ENCODE measurements at places on chromosomes 7 and 10.

DNA sequence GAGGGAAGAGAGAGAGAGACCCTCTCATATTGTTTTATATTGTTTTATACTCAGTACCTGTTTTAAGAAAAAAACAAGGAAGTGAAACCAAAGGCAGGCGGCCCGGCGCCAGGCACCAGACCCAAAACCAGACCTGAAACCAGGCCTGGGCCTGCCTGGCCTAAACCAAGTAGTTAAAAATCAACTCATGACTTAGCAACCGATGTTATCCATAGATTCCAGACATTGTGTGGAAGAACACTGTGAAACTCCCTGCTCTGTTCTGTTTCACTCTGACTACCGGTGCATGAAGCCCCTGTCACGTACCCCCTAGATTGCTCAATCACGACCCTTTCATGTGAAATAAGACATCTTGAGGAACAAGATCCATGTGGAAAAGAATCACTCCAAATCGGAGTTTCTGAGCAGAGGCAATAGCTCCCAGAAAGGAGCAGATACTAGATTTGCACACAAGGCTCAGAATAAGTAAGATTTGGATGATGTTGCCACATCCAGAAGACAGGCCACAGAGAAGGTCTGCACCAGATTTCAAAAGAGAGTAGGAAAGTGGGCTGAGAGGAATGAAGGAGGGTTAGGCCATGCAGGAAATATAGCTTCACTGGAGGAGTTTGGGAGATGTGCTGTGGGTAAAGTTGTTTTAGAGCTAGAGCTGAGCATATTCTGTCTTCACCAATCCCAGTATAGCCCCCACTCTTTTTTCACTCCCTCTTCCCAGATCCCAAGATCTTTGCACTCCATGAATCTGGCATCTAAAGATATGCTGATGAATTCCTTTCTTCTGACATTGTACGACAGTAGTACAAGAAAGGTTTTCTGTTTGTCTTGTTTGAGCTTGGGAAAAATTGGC, 8.8 kb upstream of the ZNF248 start:
- no peak for DNase-seq

DNA sequence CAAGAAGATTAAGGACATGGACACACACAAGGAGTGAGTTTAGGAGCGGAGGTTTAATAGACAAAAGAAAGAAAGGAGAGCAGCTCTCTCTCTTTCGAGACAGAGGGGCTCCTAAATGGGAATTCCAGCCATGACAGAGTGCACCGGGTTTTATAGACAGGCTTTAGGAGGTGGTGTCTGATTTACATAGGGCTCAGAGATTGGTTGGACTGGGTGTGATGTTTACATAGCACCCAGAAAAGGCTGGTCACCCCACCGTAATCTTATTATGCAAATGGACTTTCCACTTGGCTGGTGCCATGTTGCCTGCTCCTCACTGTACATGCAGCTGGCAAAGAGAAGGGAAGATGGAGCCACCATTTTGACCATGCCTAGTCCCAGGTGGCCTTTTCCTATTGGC, 28.4 kb upstream of the MRC1 start:
- no peak for DNase-seq

- DNase-seq: no peak
Measured at GRCh38 chr7:36775676-36776075, 51.4 kb upstream of the AOAH start.

DNA sequence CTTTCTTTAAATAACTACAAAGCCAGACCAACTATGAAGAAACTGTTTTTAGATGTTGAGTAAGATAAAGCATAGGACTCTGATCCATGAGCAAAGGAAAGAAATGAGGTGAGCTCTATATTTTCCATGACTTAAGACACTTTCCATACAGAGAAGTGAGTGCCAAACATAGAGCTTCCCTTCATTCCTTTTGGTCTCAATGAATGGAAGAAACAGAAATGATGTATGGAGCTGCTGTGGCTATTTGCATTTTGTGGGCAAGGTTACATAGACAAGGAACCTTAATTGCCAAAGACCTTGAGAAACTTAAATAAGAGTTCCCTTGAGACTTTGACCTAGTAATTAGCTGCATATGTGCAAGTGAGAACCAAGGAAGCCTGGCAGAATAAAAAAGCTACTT, 1152.2 kb downstream of the XPNPEP1 start:
- DNase-seq: no peak

DNA sequence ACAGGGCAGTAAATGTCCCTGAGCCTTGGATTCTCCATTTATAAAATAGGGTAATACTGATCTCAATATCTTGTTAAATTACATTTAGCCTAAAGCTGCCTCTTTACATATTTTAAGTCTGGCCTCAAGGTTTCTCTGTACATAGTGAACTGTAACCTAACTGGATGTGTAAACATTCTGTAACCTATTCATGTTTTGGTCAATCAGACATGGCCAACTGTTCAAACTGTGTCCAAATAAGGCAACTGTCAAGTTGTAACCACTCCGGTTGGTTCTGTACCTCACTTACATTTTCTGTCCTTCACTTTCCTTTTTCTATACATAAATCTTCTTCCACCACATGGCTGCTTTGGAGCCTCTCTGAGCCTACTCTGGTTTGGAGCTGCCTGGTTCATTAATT, 107.1 kb upstream of the ITGB1 start:
- DNase-seq: peak; percentile 39

DNA sequence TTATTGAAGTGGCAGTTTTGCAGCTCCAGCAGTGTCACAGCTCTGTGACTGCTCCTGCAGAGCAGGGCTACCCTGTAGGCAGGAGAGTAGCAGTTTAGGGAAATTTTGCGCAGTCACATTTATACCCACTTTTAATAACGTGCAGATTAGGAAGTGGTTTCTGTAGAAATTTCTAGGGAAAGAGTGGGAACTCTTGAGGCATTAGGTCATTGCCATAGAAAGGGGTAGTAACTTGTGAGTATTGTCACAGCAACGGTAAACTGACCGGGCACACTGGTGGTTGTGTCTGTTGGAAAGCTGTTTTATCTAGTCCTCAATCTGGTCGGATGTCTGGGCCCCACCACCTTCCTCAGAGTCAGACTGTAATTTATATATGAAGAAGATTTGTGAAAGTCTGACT, 51.9 kb downstream of the CDC14C start:
- DNase-seq: no peak

- no peak for DNase-seq
Measured at GRCh38 chr7:7318601-7319000, 136.3 kb downstream of the C1GALT1 start.

DNA sequence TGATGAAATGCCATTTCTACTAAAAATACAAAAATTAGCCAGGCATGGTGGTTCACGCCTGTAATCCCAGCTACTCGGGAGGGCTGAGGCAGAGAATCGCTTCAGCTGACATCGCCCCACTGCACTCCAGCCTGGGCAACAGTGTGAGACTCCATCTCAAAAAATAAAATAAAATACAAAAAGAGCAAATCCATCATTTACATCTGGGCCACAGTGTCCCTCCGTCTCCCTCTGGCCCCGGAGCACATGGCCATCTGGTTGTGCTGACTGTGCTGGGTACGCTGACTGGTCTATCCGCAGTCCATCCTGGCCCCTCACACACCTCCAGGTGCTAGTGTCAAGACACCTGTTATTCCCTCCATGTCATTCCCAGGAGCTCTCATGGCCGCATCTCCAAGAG, 42.1 kb downstream of the KCNH2 start:
- DNase-seq: no peak

DNA sequence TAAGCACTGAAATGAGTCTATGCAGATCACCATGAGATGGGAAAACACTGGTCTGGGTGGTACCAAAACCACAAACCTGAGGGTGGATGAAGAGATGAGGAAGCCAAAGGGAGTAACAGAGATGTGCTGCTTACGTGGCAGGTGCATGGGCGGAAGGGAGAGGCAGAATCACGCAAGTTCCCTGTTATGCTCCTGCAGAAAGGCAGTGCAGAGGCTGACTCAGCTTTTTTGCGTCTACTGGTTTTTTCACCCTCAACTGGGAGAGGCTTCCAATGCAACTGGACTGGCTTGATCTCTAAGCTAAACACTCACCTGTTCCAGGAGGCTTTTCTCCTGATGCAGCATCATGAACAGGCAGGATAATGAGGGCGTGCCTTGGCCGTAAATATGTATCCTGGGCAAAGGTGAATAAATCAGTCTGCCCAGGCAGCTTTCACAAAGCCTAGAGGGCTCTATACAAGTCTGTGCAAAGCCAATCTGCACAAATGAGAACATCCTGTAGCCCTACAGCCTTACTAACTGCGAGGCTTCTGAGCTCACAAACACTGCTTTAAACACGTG, 95.4 kb upstream of the AFAP1L2 start:
- no peak for DNase-seq

GRCh38 chr7:91292506-91292905, 28.3 kb downstream of the FZD1 start:
- peak; percentile 58 for DNase-seq

GRCh38 chr7:114128880-114129279, 210.1 kb upstream of the PPP1R3A start:
- DNase-seq: no peak

GRCh38 chr7:69434398-69434815, 163.9 kb upstream of the AUTS2 start:
- no peak for DNase-seq

DNA sequence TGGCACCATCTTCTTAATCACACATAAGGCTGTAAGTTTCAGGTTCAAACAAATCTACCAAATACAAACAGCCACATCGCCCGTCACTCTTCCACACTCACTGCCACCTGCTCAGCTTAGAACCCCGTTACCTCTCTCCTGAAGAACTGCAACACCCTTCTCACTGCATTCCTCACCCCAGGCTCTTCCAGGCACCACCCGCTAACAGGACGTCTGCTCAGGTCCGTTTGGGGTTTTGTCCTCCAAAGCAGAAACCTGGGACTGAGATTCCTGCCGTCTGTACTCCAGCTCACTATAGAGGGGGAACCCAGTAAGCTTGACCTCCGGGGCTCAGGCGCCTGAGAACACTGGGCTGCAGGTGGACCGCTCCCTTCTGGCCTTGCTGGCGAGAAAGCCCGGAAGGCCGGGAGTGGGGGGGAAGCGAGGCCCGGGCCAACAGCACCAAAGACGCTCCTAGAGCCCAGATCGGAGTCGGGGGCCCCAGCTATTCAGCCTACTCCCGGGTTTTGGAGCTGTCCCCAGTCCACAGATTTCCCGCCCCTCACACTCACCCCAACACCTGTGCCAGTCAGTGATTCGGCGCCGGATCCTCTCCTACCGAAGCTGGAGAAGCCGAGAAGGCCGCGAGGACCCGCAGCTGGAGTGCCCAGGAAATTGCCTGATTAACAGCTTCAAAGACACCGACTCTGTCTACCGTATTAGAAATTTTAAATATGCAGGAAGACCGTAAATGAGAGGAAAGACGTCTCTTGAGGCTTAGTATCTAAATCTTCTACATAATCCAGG, at the start of gene AP3M1:
Gene AP3M1, minus strand, starts transcription at position 625 of the 786 bp plus-strand sequence. CDS start 12,449 bp downstream, outside the sequence.
- DNase-seq: peak; percentile 97

DNA sequence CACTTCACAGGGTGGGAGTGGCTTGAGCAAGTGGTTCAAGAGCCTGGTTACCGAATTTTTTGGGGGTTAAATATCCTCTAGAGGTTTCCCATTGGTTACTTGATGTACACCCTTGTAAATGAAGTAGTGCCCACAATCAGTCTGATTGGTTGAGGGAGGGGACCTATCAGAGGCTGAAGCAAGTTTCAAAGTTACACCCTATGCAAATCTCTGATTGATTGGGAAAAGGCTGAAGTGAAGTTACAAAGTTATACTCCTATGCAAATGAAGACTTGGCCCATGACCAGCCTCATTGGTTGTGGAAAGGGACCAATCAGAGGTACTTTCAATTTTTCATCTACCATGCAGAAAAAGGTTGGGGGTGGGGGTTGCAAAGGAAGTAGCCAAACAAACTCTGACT, 34.7 kb downstream of the UBE2D4 start:
- DNase-seq: no peak

GRCh38 chr10:110356628-110357245, 52.0 kb upstream of the SMNDC1 start:
- peak; percentile 92 for DNase-seq

DNA sequence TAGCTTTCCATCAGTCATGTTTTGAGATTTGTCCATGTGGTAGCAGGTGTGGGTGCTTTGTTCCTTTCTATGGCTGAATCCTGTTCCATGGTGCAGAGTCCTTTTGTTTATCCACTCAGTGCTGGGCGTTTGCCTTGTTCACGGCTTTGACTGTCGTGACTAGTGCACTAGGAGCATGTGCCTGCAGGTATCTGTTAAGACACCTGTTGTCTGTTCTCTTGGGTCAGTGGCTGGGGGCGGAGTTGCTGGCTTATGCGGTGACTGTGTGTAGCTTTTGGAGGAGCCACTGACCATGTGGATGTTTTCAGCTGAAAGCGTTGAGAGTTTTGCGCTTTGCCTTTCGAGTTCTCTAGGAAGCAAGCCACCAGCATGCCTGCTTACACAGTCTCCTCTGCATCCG, 573.1 kb upstream of the FOXK1 start:
- no peak for DNase-seq

DNA sequence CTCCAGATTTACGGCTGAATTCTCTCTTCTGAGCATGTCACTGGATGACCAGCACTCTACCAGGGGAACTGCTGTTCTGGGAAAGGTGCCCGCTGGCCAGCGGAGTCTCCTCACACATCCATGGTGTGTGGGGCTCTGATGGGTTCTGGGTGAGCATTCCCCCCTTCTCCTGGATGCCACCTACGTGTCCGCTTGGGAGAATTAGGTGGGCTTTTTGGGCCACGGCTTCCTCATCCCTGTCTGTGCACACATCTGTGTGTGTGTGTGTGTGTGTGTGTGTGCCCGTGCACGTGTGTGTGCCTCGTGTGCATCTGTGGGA, 163.0 kb downstream of the DNAJB6 start:
- DNase-seq: no peak

DNA sequence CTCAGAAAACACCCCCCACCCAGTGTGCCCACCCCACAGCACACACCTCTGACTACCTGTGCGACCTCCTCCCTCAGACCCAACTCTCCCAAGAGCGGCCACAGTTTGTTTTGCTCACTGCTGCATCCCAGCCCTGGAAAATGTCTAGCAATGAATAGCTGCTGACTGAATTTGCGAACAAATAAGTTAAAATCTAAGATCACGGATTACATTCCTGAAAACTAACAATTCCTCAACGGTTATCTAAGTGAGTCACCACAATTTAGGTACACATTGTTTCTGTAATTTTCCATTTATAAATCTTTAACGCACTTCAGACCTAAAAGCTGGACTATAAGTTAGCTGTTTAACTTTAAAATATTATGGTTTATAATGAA, 235.2 kb downstream of the ZMYND11 start:
- DNase-seq: no peak

GRCh38 chr7:84154991-84155781, 39.4 kb downstream of the SEMA3A start:
- no peak for DNase-seq
